ENCODE measurements at places on chromosomes 4 and X.

DNA sequence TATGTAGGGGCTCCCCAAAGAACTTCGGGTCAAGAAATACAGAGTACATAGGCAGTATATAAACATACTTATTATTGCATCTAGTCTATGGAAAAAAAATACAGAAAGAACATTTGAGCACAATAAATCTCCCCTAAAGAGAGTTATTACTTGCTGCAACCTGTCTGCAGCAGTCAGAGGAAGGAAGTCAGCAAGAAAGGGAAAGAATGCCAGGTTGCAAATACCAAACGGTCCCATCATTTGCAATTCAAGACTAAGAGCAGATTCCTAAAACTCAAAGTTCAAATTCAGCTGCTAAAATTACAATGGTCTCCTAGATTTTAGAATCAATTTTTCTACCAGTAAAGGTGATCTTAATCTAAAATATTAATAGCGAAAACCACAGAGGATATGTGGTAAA is 236.2 kb upstream of the NUDT6 start:
- DNase-seq, result no peak

- no peak for DNase-seq
These were observed 22.9 kb downstream of the KCTD8 start for GRCh38 chr4:44425614-44426208.

DNA sequence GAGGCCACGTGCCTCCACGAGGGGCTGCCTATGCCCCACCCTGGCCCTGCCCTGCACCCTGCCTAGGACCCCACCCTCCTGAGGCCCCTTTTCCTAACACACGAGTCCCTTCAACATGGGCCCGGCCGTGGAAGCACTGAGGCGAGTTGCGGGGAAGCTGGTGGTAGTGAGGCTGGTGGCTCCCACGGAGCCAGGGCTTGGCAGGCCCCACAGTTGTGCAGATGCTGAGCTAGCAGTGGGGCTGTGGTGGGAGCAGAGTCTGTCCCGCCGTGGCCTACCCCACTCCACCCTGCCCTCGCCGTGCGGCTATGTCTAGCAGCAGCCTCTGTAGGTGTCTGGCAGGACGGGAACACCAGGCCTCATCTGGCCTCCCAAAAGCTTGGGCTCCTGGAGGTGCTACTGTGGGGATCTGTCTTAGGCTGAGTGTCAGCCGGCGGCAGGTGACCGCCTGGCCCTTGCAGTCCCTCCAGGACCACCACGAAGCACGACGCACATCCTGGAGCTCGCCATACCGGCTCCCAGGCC is 18.8 kb downstream of the TACC3 start:
- DNase-seq, result no peak

DNA sequence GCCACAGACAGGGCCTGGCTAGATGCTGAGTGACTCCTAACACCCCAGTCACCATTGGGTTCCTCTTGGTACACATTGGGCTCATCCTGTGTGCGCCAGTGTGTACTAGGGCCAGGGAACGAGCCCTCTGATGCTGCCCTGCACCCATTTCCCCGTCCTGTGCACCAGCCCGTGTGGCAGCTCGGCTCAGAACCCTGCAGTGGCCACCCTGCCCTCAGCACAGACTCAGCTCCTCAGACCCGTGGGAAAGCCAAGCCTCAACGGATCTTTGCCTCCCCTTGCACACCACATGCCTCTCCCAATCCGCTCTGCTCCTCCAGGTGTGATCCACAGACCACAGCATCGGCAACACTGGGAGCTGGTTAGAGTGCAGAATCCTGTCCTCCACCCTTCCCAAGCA is 38.6 kb downstream of the EVC start:
- DNase-seq, result no peak

DNA sequence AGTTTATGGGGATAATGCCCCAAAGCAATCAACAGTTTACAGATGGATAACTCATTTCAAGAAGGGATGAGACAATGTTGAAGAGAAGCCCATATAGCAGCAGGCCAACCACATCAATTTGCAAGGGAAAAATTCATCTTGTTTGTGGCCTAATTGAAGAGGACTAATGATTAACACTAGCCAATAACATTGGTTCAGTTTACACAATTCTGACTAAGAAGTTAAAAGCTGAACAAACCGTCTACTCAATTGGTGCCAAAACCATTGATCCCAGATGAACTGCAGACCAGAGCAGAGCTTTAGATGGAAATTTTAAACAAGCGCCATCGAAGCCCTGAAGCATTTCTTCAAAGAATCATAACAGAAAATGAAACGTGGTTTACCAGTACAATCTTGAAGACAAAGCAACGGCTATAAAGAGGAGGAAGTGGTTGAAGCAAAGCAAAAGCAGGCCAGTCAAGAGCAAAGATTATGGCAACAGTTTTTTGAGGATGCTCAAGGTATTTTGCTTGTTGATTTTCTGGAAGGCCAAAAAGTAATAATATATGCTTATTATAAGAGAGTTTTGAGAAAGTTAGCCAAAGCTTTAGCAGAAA is 20.5 kb upstream of the BLTP1 start:
- DNase-seq, result no peak

All from NCI-H1417 (cell line).